B cell (primary cell): ENCODE measurements at places on chromosomes 7 and 10. TPM values are rescaled to one million over a fixed set of nuclear protein-coding genes. Genes with fewer than 3 reads are reported as not detected.

The SVIL gene
- total RNA-seq: 0.74 and 1.5 TPM in 2 replicates

The CRYGN gene
- not detected in 2 replicates for total RNA-seq

The RNF32 gene
- total RNA-seq: 2.3 and 3.4 TPM in 2 replicates

The CYP17A1 gene
- not detected in 2 replicates for total RNA-seq

The SPDYE2B gene
- not detected in 2 replicates for total RNA-seq

The CEP41 gene
- 5.9 and 6.1 TPM in 2 replicates for total RNA-seq

The ACTR3C gene
- total RNA-seq: 20.7 TPM in 2 replicates

GRCh38 chr10:79061441-79062315 lies 7.1 kb upstream of the ZMIZ1 start:
- DNase-seq: no peak
- H3K27me3 ChIP-seq: no peaks in the 10 kb centered on the region
- no peak overlapping the region for H3K4me3 ChIP-seq
- no peaks in the 10 kb centered on the region for H3K36me3 ChIP-seq

DNA sequence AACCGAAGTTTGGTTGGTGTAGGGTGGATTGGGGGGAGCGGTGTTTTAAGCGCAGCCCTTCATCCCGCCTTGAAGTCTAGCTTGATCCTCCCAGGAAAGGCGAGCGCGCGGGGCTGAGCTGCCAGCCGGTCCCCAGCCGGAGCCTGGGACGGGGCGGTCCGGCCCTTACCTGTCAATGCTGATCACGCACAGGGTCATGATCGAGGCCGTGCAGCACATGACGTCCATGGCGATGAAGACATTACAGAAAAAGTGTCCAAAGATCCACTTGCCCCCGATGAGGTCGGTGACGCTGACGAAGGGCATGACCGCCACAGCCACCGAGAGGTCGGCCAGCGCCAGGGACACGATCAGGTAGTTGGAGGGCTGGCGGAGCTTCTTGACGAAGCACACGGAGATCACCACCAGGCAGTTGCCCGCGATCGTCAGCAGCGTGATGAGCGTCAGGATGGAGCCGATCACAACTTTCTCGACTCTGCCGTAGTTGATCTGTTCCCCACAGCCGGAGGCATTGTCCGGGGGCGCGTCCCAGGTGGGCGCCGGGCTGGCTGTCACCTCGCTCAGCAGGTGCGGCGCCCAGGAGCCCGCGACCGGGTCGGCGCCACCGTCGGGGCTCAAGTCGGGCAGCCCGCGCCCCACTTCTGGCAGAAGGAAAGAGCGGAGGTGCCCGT lies 740 bp downstream of the HTR7 start:
- H3K36me3 ChIP-seq: no peaks in the 10 kb centered on the region
- no peak overlapping the region for H3K27ac ChIP-seq
- H3K4me3 ChIP-seq: peak overlapping the region; percentile 66

DNA sequence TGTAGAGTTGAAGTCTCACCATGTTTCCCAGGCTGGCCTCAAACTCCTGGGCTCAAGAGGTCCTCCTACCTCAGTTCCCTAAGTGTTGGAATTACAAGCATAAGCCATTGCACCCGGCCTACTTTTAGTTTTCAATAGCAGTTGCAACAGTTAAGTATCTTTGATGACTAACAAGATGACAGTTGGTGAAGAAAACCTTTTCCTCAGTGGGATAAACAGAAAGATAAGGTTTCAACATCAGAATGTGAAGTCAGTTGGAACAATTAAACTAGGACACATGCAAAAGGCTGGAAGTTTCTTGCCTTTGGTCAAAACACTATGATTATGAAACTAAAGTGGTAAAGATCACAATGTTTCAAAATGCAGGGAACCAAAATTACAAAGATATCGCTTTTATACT lies 169.2 kb downstream of the ZNF438 start:
- H3K27me3 ChIP-seq: no peaks in the 10 kb centered on the region
- no peak overlapping the region for H3K4me3 ChIP-seq
- H3K36me3 ChIP-seq: no peaks in the 10 kb centered on the region
- no peak overlapping the region for H3K27ac ChIP-seq
- DNase-seq: no peak

DNA sequence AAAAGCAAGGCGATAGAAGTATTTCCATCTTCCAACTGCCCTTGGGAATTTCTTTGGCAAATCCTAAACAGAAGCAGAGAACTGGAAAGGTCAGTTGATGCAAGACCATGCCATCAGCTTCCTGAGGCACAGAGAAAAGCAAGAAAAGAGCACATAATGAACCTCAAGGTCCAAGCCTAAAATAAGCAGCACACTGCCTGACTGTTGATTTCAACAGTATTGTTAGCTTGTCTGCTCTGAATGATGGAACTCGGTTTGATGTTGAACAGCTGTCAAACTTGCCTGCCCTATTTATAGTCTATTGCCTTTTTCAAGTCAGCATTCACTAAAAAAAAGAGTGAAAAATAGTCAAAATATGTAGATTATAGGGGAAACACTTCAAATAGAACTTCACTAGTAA lies 1192.0 kb upstream of the PHF14 start:
- no peak overlapping the region for H3K4me3 ChIP-seq
- no peak for DNase-seq
- no peaks in the 10 kb centered on the region for H3K4me1 ChIP-seq

DNA sequence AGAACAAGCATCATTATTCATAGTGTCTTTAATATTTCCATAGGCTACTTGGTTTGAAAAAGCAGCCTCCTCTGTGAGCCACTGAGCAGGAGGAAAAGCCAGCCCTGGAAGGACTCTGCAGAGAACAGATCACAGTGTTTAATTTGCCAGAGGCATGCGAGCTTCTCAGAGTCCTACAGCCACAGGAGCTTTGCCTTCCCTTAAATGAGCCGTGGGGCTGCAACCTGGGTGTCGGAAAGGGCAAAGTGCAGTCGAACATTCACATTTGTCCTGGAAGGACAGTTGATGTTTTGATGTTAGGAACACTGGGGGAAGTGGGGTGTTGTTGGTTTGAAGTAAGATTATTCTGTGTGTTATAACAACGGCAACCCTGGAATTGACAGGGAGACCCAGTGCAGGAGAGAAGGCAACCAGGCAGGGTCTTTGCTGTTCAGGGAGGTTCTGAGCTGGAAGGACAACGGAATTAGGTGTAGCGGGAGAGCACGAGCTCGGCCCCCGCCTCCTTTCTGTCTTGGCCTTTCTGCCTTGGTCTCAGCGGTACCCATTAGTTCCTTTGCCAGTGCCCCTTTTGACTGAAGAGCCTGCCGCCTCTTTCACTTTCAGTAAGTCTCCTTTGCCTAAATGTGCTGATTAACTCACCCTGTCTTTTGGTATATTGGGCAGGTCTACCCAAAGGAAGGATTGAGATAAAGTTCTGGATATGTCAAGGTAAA lies 192.3 kb upstream of the PITRM1 start:
- no peak overlapping the region for H3K27ac ChIP-seq
- H3K4me1 ChIP-seq: no peaks in the 10 kb centered on the region
- H3K4me3 ChIP-seq: no peak overlapping the region
- no peaks in the 10 kb centered on the region for H3K36me3 ChIP-seq
- H3K27me3 ChIP-seq: no peaks in the 10 kb centered on the region

DNA sequence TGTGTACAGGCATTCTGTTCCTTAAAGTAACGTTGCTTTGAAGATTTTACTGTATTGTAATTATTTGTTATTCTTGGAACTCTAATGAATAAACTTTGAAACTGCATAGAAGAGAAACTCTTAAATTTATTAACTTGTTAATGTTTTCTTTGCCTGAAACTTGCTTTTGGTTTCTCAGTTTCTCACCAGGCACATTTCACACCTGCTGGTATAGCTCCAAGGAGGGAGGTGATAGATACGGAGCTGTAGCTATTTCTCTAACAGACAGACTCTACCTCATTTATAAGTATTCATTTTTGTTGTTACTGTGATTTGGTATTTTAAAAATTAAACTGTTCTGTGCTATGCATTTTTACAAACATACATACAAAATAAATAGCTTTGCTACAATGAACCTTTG lies 32.7 kb downstream of the R3HCC1L start:
- H3K4me1 ChIP-seq: peaks cover 25% of the 10 kb centered on the region
- H3K4me3 ChIP-seq: no peak overlapping the region
- H3K36me3 ChIP-seq: peaks cover 9% of the 10 kb centered on the region
- H3K27me3 ChIP-seq: no peaks in the 10 kb centered on the region
- DNase-seq: no peak
